ENCODE measurements at places on chromosomes 11 and 22. TPM values are rescaled to one million over a fixed set of nuclear protein-coding genes. Genes with fewer than 3 reads are reported as not detected.

Gene NLRP14
- not detected for total RNA-seq

Gene INS
- total RNA-seq = not detected

Gene DYNC2H1
- 2.0 TPM for total RNA-seq

Gene C22orf31
- total RNA-seq = not detected

Gene SPTBN2
- total RNA-seq = 20.0 TPM

Gene CBLIF
- not detected for total RNA-seq

Gene MEI1
- total RNA-seq = 0.40 TPM

Gene POU2AF2
- total RNA-seq = not detected

Gene UPK2
- not detected for total RNA-seq

Gene C11orf65
- under 0.01 TPM for total RNA-seq

Gene MIOX
- not detected for total RNA-seq

Gene OAF
- 17.3 TPM for total RNA-seq

Gene ALX4
- not detected for total RNA-seq

Measured in lung microvascular endothelial cell (primary cell).